Right hindlimb (tissue), 1 donor: ENCODE measurements at places on chromosomes 4 and X.

DNA sequence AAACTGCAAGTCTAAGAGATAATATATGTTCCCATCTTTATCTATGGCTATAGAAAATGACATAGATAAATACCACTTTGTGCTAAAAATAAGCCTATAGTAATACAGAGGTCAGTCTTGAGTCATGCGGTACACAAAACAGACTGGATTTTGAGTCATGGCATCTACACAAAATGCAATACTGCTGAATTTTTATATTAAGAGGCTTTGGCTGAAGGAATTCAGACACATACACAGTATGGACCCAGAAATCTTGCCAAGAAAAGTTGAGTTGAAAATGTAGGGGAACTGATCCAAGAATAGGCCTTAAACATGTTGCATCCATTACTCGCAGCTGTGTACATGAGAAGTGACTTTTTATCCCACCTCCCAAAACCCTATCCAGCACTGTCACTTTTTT lies 184.4 kb downstream of the TENM3 start:
- DNase-seq = peak; percentile 30

DNA sequence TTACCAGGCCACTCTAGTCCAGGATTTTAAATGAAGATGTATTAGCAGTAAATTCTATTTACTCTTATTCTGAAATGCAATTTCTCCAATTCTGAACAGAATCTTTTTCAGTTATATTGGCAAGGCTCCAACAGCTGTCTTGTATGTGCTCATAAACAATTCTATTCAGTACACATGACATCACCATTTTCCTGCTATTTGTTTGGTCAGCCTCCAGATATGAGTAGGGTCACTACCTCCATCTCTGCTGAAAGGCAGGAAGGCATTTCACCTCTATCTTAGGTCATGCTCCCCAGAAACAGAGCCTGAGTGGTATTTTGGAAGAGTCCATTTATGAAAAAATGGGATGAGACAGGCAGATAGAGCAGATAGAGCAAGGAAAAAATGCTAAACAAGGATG lies 151.1 kb upstream of the ADGRL3 start:
- DNase-seq = no peak

GRCh38 chr4:4763822-4764557 lies 95.5 kb upstream of the MSX1 start:
- DNase-seq = no peak

DNA sequence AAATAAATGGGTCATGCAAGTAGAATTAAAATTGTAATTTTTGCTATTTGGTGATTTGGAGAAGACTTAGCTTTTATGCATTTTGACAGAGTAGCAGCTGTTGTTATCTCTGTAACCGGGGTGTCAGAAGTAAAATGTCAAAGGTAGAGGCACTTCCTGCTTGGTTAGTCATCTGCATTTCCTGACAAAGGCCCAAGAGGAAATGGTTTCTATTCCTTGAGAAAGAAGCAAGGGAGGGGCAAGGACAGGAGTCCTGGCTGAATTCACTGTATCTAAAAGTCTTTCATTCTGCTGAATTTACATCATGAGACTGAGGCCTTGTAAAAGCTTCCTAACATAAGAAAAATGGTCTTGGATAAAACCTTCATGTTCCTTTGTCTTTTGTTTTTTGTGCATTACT lies 550.9 kb upstream of the BOD1L1 start:
- no peak for DNase-seq

GRCh38 chr4:41525129-41525528 lies 12.8 kb upstream of the LIMCH1 start:
- no peak for DNase-seq

DNA sequence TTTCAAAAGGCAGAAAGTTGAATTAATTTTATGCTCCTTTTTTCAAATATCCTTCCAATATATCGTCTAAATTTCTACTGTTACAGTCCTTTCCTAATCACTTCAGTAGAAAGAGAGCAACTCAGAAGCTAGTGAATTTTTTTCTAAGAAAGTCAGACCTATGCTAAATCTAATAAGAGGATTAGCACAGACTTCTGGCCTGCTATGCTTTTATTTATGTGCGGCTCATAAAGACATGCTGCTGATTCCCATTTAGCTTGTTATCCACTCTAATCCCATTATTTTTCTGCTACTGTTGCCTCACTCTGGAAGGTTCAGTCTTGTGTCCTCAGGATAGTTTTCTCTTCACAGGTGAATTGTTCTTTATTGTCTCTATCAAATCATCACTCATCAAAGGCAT lies 473.5 kb upstream of the FAM241A start:
- no peak for DNase-seq

DNA sequence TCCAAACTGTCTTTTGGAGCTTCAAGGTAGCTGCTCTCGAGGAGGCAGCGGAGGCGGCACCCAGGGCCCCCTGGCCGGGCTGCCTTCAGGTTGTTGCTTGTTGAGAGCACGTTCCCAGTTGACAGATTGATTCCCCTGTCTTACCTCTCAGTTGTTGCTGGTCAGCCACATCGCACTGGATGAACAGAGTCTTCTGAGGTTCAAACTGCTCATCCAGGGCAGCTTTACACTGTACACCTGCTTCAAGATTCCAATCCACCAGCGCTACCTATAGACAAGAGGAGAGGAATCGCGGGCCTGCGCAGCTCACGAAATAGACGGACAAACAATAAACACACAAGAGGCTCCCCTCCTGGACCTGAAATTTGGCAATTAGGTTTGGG lies 497 bp downstream of the HPGD start:
- peak; percentile 24 for DNase-seq

- no peak for DNase-seq
Measured at GRCh38 chrX:153438532-153438931, 7.3 kb downstream of the TREX2 start.

DNA sequence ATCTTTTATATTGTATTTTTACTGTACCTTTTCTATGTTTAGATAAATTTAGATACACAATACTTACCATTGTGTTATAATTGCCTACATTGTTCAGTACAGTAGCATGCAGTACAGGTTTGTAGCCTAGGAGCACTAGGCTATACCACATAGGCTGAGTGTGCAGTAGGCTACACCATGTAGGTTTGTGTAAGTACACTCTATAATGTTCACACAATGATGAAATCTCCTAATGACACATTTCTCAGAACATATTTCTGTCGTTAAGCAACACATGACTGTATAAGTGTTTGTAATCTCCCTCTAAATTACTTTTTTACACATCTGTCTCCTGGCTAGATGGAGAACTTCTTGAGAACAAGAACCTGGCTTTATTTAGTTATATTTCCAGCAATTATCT lies 40.3 kb downstream of the UCHL1 start:
- DNase-seq = no peak

DNA sequence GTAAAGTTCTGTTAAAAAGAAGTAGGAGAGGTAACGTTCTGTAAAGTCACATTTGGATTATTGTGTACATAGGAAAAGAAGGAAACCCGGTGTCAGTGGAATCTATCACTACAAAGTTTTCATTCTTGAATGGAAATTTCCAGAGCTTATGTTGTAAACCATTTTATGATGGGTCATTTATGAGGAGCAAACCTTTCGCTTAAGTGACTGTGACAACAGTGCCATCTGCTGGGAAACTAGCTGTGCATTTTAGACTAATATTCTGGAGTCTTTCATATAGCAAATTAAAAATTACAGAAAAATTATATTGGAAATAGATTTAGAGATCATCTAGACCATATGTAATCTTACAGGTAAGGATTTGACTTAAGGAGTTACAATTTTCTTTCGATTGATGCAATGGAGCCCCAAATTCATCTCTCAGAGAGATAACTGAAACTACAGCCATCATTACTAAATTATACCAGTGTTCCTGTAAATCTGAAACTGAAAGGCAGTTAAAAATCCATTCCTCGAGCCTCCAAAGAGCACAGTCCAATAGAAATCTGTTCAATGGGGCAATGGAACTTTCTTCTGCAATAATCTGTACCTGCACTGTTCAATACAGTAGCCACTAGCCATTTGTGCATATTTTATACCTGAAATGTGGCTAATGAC lies 26.9 kb downstream of the ASB9 start:
- peak; percentile 27 for DNase-seq

- no peak for DNase-seq
Measured at GRCh38 chr4:98092833-98093439, 50.3 kb downstream of the STPG2 start.

DNA sequence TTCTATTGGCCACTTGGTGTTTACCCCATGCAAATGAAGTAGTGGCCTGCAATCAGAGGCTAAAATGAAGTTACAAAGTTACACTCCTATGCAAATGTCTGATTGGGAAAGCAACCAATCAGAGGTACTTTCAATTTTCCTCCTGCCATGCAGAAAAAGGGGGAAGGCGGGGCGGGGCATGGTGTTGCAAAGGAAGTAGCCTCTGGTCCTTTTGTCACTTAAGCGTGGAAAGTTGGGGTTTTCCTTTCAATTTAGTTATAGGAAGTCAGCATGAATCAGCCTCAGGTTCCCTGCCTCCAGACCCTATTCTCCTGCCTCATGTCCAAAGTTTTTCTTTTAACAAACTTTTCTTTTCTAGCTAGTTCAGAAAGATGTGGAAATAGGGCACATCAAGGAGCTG lies 69.3 kb downstream of the GPC4 start:
- no peak for DNase-seq

- DNase-seq = no peak
Measured at GRCh38 chr4:2105559-2105958, 46.4 kb downstream of the NAT8L start.

DNA sequence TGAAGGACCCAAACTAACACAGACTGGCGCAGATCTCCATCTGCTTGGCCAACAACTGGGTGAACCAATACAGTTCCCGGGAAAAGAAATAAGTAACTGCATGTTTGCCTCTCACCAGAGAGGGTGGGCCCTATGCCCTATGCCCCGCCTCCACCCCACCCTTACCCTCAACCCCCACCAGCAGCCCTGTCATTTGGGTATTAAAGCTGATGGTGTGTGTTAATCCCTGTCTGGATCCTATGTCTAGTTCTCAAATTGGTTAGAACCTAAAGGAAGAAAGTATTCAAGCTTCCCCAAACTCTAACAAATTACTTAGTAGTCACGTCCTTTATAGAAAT lies 19.0 kb downstream of the SMPX start:
- no peak for DNase-seq

DNA sequence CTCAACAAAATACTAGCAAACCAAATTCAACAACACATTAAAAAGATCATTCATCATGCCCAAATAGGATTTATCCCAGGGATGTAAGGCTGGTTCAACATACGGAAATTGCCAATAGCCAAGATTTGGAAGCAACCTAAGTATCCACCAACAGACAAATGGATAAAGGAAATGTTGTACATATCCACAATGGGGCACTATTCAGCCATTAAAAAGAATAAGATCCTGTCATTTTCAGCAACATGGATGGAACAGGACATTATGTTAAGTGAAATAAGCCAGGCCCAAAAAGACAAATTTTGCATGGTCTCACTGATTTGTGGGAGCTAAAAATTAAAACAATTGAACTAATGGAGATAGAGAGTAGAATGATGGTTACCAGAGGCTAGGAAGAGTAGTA lies 82.0 kb upstream of the FAM241A start:
- no peak for DNase-seq

DNA sequence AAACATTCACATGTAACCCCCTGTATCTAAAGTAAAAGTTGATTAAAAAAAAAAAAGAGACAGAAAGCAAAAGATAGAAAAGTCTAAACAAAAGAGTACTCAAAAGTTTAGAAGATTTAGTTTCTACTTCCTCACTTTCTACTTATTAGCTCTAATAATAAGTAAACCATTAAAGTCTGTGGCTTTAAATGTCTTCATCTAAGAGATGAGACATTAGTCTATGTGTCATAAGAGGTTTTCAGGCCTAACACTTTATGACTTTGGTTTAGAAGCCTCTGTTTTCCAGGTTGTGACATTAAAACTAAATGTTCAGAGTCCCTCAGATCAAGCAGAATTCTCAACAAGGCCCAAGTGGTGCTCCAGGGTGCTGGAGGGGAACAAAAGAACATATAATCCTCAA lies 42.2 kb upstream of the GUCY1A1 start:
- DNase-seq = no peak

DNA sequence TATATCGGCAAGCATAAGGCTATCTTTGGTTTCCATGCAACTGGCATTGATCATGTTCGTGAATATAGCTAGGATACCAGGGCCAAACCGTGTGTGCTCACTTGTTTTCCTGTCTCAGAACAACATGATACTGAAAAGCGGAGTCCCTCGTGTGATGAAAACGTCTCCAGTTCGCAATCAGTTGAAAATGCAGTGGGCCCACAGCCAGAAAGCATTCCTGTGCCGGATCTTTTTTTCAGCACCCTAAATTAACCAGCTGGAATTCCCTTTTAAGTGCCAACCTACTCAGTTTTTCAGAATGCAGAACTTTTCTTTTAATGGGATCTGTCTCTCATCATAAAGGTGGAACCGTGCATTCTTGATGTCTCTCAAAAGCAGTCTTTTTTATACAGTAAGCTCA lies 130.8 kb upstream of the FRG1 start:
- DNase-seq = no peak

DNA sequence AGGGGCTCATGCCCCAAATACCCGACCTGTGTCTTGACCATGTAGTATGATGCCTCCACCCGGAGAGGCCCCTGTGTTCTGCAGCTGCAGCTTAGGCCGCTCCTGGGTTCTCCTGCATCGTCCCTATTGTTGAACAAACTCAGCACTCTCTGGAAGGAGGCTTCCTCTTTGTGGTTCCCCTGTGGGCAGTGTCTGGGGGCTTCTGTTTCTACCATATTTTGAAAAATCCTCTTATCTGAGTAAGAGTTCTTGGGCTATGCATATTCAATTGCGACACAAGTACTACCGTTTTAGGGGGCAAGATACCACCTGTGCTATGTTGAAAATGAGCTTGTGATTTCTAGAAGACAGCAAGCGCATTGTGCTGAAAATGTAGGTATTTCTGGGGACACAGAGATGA lies 276.6 kb downstream of the DHRSX start:
- DNase-seq = no peak

GRCh38 chrX:130393451-130394074 lies 8.1 kb upstream of the GPR119 start:
- DNase-seq = peak; percentile 38

DNA sequence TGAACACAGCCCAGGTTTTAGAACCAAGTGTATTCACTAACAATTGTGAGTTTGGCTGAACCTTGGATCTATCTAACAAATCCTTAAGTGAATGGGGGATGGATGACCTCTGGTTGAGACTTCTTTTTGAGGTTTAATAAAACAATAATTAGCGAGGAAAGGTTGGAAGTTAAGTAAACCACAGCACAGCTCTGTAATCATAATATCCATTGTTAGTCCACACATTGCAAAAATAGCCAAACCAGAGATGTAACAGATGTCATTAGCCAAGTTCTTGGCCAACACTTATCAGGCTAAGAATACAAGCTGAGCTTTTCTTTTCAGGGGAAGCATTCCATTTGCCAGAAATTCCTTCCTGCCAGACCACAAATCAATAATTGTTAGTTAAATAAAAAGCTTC lies 59.1 kb downstream of the FREM3 start:
- DNase-seq = no peak

DNA sequence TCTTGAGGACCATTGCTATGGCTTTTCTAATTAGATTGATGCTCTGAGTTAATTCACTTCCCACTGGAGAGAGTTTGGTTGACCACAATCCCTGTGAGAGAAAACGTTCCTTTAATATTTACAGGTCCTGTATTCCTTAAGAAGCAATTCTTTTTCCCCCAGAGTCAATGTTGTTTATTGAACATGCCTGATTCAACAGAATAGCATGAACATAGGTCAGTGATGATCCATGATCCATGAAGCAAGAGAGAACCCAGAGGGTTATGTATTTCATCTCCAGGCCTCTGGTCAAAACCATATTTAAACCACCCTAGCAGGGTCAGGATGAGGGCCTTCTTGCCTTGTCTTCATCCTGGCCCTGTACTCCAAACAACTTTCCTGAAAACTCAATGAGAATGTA lies 39.4 kb upstream of the EFHC2 start:
- DNase-seq = no peak
